ENCODE measurements at places on chromosomes 12 and 14. TPM values are rescaled to one million over a fixed set of nuclear protein-coding genes. Genes with fewer than 3 reads are reported as not detected.

- peaks cover 5% of the 10 kb centered on the region for H3K4me1 ChIP-seq
- H3K4me3 ChIP-seq, result no peak overlapping the region
- H3K27ac ChIP-seq, result no peak overlapping the region
- H3K36me3 ChIP-seq, result no peaks in the 10 kb centered on the region
Observed at GRCh38 chr14:51302295-51303030, 62.4 kb downstream of the TMX1 start.

GALNT9 gene
- total RNA-seq, result not detected

STRAP gene
- total RNA-seq, result 65.4 TPM

DNA sequence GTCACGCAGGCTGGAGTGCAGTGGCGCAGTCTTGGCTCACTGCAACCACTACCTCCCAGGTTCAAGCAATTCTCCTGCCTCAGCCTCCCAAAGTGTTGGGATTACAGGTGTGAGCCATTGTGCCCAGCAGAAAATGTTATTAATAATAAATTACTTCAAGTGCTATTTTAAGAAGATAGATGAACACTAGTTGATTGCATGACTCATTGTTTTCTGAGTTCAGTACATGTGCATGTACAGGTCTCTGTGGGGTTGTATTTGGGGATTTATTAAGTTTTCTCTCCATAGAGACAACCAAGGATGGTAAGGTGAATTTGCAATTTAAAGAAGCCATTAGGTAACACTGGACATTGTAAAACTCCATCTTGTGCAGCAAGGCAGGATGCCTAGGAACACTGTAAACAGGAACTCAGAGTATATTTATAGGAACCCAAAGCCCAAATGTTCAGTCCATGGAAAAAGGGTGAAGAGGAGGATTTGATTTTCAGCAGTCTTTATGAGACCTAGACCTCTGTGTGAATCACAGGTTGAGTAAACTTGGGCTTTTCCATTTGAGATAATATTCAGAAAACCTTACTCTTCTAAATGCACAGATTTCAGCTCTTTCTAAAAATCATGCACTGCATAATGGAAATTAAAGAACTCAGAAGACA, 49.3 kb upstream of the TMPO start:
- no peak overlapping the region for H3K27ac ChIP-seq
- no peaks in the 10 kb centered on the region for H3K36me3 ChIP-seq

GRCh38 chr12:79886917-79887519, 47.9 kb downstream of the PPP1R12A start:
- no peak overlapping the region for H3K27ac ChIP-seq
- H3K4me1 ChIP-seq, result peaks cover 56% of the 10 kb centered on the region
- no peak overlapping the region for H3K4me3 ChIP-seq
- no peak for DNase-seq
- no peaks in the 10 kb centered on the region for H3K27me3 ChIP-seq

DNA sequence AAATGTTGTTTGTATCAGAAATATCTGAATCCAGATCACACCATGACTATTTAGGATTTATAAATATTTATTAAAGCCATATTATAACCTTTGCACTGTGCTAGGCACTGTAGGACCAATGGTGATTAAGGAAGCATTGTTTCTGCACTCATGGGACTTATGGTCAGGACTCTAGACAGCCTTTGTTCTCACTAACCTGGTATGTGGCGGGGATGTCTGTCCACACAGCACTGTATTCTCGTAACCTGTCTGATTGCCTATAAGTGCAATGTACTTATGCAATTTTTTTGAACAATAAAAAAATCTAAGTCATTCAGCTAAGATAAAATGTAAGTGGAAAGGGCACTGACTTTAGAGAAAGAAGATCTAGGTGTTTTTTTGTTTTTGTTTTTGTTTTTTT, 6.7 kb upstream of the SSPN start:
- no peak for DNase-seq
- H3K27ac ChIP-seq, result no peak overlapping the region
- no peaks in the 10 kb centered on the region for H3K36me3 ChIP-seq
- no peaks in the 10 kb centered on the region for H3K4me1 ChIP-seq
- H3K4me3 ChIP-seq, result no peak overlapping the region

DNA sequence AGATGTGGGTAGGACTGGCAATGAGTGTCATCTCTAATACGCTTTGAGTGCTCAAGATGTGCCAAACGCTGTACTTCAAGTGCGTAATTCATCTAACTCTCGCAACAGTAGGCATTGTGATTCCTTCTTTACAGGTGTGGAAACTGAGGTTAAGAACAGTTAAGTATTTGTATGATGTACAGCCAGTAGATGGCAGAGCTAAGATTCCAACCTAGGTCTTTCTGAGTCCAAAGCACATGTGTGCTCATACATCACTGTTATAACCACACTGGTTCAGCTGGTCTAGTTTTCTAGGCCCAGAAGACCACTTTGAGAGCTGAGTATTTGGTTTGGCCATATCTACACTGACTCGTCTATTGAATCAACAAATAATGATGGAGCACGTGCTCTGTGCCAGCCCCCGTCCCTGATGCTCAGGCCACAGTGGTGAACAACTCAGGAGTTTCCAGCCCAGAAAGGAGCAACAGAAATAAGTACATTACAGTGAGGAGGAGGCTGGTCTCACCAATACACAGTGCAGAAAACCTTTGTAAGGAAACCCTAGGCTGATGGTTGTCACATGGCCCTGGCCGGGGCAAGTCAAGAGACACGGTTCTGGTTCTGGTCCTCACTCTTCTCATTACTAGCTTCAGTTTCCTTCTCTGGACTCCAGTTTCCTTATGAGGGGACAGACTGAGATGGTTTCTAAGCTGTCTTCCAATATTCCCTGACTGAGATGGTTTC, 69.3 kb upstream of the SCN8A start:
- no peaks in the 10 kb centered on the region for H3K4me1 ChIP-seq
- H3K27me3 ChIP-seq, result no peaks in the 10 kb centered on the region
- no peak for DNase-seq
- H3K27ac ChIP-seq, result no peak overlapping the region

KRT3 gene
- total RNA-seq, result not detected

REC8 gene
- 18.4 TPM for total RNA-seq

DNA sequence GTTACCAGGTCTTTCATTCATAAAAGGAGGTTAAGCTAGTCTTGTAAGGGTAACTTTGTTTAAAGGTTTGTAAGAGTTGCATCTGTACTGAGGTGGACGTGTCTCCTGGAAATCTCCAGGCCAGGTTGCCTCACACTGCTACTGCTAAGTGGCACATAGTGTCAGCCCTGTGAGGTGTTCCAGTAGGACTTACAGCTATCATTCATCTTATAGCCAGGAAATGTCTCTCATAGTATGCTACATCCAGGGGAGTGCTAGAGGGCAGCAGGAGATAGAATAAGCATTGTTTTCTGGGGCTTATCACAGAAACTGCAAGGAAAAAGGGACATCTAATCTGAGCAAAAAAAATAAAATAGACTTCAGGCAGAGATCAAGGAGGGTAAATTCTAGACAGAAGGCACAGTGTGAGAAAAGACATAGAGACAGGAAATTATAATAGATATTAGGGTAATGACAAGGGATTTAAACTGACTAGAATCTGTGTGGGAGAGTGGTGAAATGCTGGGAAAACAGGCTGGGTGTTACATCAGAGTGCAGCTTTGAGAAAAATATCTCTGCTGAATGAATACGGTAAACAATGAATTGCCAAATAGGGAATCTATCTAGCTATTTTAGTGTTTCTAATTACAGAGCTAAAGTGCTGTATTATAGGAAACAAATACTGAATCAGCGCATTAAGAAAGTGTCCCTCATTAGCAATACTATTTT, 205.1 kb upstream of the ABCD2 start:
- H3K4me1 ChIP-seq, result no peaks in the 10 kb centered on the region
- H3K36me3 ChIP-seq, result no peaks in the 10 kb centered on the region
- H3K4me3 ChIP-seq, result no peak overlapping the region
- no peaks in the 10 kb centered on the region for H3K27me3 ChIP-seq

- DNase-seq, result no peak
- no peak overlapping the region for H3K27ac ChIP-seq
- H3K36me3 ChIP-seq, result peaks cover 13% of the 10 kb centered on the region
- H3K27me3 ChIP-seq, result no peaks in the 10 kb centered on the region
- H3K4me3 ChIP-seq, result no peak overlapping the region
- H3K4me1 ChIP-seq, result peaks cover 16% of the 10 kb centered on the region
Observed at GRCh38 chr12:66164349-66164821, 5.4 kb downstream of the TMBIM4 start.

Measured in lower lobe of right lung (tissue), 2 donors.